CD8-positive, alpha-beta T cell (primary cell): ENCODE measurements at places on chromosomes 13 and 19. TPM values are rescaled to one million over a fixed set of nuclear protein-coding genes. Genes with fewer than 3 reads are reported as not detected.

DNA sequence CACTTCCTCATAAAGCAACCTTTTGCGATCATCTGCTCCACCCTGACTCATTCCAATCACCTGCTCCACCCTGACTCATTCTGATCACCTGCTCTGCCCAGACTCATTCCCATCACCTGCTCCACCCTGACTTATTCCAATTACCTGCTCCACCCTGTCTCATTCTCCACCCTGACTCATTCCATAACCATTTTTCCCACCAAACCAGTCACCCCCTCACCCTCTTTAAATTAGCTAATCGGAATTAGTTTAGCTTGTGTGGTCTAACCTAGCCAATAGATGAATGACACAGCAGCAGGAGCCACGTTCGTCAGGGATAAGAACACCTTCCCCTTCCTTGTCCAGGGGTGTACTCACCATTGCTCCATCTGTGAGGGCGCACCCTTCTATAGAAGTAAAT, 134.0 kb downstream of the COG6 start:
- no peak for DNase-seq

GRCh38 chr13:50531917-50532899, 311.3 kb downstream of the DLEU7 start:
- no peak for DNase-seq

GRCh38 chr13:109509154-109509900, 277.1 kb downstream of the IRS2 start:
- no peak for DNase-seq

DNA sequence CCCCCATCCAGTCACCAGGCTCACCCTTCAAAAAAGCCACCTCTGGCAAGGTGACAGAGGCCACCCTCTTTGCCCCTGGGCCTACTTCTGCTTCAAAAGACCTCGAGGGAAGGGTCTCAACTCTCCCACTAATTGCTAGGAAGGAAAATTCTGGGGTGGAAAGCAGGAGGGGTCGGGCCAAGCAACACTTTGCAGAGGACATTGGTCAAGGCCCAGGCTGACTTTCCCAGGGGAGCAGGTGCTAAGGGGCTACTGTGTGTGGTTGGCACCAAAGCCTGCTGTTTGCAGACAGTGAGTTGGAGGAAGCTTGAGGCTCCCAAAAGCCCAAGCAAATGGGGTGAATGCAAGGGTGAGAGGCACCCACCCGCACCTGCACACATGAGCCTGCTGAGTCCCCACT, 28.6 kb upstream of the VSTM2B start:
- DNase-seq = no peak

- no peak for DNase-seq
Measured at GRCh38 chr13:98004107-98004506, 50.6 kb downstream of the IPO5 start.

GRCh38 chr19:45103156-45103507, 10.2 kb downstream of the PPP1R37 start:
- peak; percentile 80 for DNase-seq

Gene RUBCNL
- total RNA-seq = 2.0 TPM

Gene TSSK6
- 3.7 TPM for total RNA-seq

Gene IL4I1
- 7.9 TPM for total RNA-seq

Gene KASH5
- total RNA-seq = not detected

Gene APOC1
- not detected for total RNA-seq
